ENCODE measurements at places on chromosomes 12 and 14.

DNA sequence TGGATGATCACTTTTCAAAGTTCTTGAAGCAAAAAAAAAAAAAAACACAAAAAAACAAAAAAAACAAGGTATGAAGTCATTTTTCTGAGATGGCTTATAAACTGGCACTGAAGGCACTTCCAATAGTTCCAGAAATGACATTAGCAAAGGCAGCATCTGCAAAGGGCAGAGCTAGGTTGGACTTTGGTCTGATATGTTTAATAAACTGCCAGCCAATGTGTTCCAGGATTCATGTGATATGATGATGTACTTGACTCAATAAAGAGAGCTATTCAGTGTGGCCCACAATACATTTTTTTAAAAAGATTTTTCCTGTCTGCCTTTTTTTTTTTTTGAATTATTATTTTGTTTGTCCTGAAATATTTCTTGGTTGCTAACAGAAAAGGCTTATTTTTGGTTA lies 79.6 kb downstream of the VRK1 start:
- no peak for DNase-seq

DNA sequence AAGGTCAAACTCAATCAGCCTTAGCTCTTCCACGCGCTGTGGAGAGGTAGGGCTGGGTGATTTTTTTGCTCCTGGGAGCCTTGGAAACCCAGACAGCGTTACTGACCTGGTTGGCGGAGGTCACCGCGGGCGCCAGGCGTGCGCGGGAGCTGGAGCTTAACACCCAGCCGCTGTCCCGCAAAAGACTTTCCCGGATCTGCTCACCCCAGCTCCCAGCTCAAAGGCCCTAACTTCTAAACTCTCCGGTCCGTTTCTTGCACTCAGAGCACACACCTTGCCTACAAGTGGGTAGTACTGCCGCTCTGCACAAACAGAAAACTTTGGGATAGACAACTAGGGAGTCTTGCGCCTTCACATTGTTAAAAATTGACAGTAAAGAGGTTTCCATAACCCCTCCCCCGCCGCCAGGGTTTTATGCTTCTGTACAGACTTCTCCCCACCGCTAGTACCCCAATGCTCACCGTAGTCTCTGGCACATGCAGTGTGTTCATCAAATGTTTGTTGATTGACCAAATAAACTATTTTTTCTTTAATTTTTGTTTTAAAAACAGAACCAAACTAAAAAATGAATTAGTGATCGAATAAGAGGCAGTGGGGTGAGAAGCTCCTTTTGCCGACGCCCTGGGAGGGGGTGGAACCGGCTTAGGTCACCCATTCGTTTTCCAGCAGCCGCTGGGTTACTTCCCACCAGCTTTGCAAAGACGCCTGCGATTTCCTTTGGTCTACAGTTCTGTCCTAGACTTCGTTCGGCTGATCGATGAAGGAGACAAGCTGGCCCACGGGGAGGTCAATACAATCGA lies 12.7 kb upstream of the TBX3 start:
- no peak for DNase-seq

DNA sequence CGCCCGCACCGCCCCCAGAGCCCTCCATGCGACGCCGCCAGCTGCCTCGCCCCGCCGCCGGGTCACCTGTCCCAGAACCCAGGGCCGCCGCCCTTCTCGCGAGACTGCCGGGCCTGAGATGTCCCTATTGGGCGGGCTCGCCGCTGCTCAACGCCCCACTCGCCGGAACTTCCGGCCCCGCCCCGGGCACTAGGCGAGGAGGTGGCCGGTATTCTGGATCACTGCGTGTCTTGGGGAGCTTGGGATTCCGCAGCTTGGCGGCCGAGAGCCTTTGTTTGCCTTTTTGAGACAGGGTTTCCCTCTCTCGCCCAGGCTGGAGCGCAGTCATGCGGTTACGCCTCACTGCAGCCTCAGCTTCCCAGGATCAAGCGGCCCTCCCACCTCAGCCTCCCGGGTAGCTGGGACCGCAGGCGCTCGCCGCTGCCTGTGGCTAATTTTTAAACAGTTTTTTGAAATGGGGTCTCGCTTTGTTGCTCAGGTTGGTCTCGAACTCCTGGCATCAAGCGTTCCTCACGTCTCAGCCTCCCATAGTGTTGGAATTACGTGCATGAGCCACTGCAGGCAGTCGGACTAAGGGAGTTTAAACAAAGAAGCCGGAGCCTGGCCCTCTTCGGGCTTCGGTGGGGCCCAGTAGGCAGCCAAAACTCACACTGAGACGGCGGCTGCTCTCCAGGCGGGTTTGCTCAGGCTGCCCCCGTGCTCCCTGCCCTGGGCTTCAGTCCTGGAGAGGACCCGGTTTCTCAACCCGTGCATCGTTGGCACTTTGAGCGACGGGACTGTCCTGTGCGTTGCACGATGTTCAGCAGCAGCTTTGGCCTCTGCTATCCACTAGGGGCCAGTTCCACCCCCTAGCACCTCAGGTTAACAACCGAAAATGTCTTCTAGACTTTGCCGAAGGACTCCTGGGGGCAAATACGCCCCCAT lies at the start of gene SLC15A4:
SLC15A4 (minus strand) TSS at position 43 of the 924 bp plus-strand sequence; CDS start at position 28, 15 bp downstream.
- peak; percentile 87 for DNase-seq

- DNase-seq, result no peak
Measured at GRCh38 chr14:33551963-33552362, 398.9 kb downstream of the EGLN3 start.

GRCh38 chr12:44287545-44287944 lies 451.7 kb downstream of the TMEM117 start:
- no peak for DNase-seq

DNA sequence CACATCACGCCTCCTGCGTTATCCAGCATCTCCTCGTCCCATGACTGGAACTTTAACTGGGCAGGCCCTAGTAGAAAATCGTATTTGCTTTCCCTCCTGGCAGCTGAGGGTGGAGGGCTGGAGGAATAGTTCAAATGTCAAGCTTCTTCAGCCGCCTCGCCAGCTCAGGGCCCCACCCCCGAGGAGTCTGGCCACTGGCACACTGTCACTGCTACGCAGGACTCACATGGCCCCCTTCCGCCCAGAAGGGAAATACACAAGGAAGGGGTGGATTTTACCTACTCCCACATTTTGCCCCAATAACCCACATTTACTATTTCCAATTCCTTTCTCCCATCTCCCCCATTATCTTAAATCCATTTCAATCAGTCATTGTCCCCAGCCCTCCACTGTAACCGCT lies 8.6 kb downstream of the SLC6A13 start:
- DNase-seq, result no peak

DNA sequence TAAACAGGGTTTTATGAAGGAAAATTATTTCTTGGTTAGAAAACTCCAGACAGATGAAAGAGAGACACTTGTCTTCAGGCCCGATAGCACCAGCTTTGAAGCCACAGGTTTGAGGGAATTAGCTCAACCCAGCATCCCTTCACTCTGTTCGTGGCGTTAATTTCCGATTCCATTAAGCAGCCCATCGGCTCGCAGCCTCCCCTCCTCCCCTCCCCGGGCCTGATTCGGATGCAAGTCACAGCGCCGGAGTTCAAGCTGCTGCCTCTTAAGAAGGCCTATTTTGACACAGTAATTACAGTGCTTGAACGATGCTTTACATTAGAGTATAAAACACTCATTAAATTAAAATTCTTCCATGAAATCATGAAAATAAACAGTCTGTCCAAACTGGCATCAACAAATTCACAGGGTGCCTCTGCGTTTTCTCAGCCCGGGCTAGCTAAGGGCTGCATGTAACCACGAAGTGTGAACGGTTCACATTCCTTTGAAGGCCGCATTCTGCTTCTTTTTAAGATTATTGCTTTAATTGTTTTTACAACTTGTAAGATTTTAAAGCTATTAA lies 145.8 kb downstream of the DICER1 start:
- no peak for DNase-seq

DNA sequence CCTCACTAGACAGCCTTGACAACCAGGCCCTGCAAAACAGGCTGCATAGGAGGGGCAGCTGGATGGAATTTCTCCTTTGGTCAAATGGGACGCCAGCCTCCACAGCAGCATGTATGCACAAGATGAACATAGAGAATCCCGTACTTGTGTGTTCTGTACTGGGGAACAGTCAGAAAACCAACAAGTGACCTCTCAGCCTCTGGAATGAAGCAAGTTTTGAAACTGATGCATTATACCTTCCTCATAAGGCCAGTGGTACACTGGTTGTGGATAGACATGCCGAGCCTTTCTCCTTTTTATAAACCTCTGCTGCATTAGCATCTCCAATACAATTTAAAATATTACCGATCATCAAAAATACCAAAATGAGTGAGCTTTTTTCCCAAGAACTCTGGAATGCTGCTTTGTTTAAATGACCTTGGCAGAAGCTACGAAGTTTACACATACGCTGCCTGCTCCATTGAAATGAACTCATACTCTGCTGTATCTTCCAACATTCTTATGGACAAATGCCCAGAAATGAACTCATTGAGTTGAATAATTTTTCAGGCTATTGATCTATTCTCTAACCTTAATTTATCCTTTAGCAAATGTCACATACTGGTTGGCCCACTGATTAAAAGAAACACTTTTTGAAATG lies 47.6 kb upstream of the FERMT2 start:
- DNase-seq, result no peak

DNA sequence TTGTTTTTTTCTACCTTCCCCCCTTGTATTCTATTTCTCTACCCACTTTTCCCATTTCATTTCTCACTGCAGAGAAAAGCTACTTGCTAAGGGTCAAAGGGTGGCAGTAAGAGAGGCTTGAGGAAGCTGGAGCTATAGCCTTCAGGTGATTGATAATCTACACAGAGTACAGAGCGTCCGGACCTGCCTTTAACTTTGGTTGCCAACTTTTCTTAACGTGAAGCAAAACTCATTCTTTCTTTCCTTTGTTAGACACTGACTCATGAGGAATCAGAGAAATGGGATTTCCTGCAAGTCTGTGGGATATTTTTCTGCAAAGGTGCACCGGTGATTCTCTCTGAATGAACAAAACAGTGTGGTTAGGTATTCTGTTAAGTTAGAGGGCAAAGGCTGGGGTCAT lies 133.3 kb downstream of the RMST start:
- DNase-seq, result no peak

GRCh38 chr12:94235848-94236247 lies 87.5 kb downstream of the PLXNC1 start:
- DNase-seq, result no peak

- no peak for DNase-seq
Measured at GRCh38 chr14:101604935-101605780, 43.9 kb downstream of the DIO3 start.

DNA sequence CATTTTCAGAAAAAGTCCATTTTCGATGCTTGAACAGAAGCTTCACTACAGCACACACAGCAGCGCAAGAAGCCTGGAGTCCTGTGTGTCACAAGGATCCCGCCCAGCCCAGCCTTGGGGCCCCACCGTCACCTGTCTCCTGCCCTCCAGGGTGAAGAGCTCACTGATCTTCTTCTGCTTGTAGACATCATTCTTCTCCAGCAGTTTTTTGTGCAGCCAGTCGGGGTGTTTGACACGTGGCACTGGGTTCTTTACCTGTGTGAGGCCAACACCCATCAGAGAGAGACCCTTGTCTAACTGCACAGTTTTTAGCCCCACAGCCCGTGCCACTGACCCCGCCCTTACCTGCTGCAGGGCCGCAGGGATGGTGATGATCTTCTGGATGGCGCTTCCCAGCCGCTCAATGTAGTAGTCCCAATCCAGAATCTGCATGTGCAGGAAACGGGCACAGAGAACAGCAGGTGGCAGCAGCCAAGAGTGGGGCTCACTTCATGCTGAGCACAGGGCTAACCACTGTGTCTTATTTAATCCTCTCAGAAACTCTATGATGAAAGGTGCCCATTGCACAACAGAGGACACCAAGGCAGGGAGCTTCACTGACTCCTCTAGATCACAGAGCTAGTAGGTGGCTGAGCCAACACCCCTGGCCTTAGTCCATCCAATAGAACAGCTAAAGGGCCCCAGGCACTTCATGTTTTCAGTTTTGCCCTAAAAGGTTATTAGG lies 30.0 kb downstream of the POLE start:
- no peak for DNase-seq

- DNase-seq, result no peak
Measured at GRCh38 chr12:88172844-88173407, 30.8 kb downstream of the TMTC3 start.

DNA sequence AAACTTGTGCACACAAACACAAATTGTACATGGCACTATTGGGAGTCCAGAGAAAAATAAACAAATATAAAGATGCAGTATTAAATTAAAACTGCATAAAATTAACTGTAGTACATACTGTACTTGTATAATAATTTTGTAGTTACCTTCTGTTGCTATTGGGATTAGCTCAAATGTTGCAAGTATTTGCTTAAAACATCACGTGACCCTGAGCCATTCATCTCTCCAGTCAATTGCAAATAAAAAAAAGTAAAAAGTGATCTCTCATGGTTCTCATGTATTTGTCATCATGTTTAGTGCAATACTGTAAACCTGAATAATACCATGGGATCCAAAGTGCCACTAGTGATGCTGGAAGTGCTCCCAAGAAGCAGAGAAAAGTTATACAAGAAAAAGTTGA lies 88.1 kb upstream of the NAV3 start:
- no peak for DNase-seq

GRCh38 chr14:68651075-68651474 lies 141.8 kb downstream of the ZFP36L1 start:
- no peak for DNase-seq
